NCI-H510A treated with DMSO at 0.1 percent for 48 hours (cell line): ENCODE measurements at places on chromosomes 5 and 9.
A peak's percentile ranks its signal among the peaks of the same experiment; 100 is the strongest.

DNA sequence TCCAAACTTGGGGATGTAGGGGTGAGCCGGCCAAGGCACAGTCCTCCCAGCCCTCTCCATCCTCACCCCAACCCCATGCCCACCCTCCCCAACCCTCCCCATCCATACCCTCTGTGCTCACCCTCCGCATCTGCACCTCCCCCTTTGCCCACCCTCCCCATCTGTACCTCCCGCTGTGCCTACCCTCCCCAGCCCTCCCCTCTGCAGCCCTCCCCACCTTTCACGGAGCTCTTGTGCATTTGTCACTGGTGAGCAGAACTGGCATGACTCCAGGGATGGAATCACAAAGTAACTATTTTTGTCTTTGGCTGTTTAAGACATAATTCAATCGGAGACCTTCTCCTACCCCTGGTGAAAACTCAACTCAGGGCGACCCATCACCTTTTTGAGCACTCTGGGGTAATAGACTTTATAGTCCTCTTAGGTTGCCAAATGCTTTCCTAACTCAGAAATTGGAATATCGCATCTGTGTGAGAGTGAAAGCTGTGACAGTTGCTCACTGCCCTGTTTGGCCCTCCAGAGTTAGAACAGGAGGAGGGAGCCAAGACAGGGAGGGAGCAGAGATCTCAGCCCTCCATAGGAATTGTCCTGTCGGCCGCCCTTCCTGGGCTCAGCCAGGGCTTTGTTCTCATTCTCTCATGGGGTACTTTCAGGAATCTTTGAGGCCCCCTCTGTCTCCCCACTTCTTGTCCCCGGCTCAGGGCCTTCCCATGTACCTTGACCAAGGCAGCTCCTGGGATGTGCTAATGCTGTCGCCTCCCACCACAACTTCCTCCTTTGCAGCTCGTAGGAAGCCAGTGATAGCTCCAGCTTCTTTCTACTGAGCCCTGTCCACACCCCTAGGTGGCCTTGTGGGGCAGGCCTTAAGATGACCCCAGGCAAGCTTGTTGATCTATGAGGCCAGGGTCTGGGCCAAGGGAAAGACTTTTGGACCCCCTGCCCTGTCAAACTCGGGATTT lies 36.2 kb downstream of the OTULIN start:
- no peak for DNase-seq

- no peak for DNase-seq
These were observed 61.8 kb downstream of the RAB24 start for GRCh38 chr5:177241768-177242167.

GRCh38 chr5:10194083-10194482 lies 55.6 kb downstream of the ATPSCKMT start:
- peak; percentile 50 for DNase-seq

- DNase-seq = no peak
These were observed 559.1 kb downstream of the CETN3 start for GRCh38 chr5:89850513-89850865.

DNA sequence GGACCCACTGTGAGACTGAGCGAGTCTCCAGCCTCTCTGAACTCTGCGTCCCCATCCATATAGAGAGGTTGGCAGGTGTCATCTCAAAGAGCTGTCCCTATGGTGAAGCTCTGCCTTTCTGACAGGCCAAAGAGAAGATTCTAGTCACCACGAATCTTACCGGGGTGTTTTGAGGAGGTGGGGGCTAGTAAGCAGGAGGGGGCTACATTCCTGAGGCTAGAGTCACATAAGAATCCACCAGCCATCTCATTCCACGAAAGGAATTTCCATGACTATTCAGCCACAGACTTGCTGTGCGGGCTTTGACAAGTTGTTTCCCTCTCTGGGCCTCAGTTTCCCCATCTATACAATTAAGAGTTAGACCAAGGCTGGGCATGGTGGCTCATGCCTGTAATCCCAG lies 16.3 kb downstream of the PDGFRB start:
- DNase-seq = no peak
